Urinary bladder (tissue), 4 donors: ENCODE measurements at places on chromosomes 6 and 20. TPM values are rescaled to one million over a fixed set of nuclear protein-coding genes. Genes with fewer than 3 reads are reported as not detected.

C20orf144 gene
- not detected for total RNA-seq

- DNase-seq = no peak
Measured at GRCh38 chr6:127937747-127938146, 36.9 kb upstream of the THEMIS start.

- DNase-seq = no peak
Measured at GRCh38 chr6:44275749-44276648, 5.7 kb downstream of the TMEM151B start.

- no peak for DNase-seq
Measured at GRCh38 chr6:111711984-111712752, 106.5 kb upstream of the TRAF3IP2 start.

DNA sequence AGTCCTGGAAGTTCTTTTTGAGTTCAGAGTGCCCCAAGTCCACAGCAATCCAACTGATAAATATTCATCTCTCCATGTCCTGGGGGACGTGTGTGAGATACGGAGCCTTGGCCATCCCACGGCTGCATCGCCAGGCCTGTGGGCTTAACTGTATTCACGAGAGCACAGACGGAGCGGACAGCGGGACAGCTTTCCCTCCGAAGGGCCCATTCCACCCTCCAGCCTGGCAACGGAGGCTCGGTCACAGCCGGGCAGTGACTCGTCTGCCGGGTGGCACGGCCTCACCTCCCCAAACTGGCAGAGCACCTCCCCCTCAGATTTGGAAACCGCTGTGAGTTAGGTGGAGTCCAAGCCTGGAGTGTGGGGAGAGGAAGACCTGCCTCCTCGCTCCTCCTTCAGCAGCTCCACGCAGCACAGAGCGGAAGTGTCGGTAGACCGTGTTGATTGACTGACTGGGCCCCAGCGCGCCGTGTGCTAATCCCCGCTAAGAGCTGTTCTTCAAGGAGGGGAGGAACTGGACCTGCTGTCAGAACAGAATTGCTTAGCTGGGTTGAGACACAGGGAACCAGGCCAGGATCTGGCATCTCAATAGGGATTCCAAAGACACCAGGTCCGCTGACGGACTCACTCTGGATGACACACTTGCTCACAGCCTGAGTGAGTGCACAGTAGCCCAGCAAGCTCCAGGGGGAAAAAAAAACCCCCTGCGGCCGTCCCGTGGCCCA, 10.9 kb downstream of the FOXF2 start:
- no peak for DNase-seq
